Stimulated activated CD4-positive, alpha-beta T cell treated with anti-CD3 and anti-CD28 coated beads, Interleukin-1b, Interleukin-23, amount 100 ng/mL, for 4 hours (primary cell): ENCODE measurements at places on chromosomes 3 and 15.
A peak's percentile ranks its signal among the peaks of the same experiment; 100 is the strongest.

- no peak for DNase-seq
Measured at GRCh38 chr3:178436773-178437172, 99.5 kb upstream of the KCNMB2 start.

- DNase-seq: no peak
Measured at GRCh38 chr15:77347197-77347596, 72.7 kb downstream of the PEAK1 start.

GRCh38 chr3:57556459-57557084 lies 498 bp downstream of the PDE12 start:
- peak; percentile 18 for DNase-seq

DNA sequence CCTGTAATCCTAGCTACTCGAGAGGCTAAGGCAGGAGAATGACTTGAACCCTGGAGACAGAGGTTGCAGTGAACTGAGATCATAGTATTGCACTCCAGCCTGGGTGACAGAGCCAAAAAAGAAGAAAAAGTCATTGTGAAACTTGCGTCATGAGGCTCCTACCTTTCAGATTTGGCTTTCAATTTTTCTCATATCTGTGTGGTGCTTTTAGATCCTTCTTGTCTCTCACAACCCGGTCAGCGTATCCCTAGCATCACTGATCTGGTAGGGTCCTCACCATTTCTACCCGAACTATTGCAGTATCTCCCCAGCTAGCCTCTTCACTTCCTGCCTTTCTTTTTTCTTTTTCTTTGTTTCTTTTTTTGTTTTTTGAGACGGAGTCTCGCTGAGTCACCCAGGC lies 21.6 kb upstream of the GCNT3 start:
- no peak for DNase-seq

- no peak for DNase-seq
Measured at GRCh38 chr3:52383446-52383845, 61.5 kb downstream of the SEMA3G start.

GRCh38 chr3:177929310-177929709 lies 606.9 kb upstream of the KCNMB2 start:
- DNase-seq: no peak

DNA sequence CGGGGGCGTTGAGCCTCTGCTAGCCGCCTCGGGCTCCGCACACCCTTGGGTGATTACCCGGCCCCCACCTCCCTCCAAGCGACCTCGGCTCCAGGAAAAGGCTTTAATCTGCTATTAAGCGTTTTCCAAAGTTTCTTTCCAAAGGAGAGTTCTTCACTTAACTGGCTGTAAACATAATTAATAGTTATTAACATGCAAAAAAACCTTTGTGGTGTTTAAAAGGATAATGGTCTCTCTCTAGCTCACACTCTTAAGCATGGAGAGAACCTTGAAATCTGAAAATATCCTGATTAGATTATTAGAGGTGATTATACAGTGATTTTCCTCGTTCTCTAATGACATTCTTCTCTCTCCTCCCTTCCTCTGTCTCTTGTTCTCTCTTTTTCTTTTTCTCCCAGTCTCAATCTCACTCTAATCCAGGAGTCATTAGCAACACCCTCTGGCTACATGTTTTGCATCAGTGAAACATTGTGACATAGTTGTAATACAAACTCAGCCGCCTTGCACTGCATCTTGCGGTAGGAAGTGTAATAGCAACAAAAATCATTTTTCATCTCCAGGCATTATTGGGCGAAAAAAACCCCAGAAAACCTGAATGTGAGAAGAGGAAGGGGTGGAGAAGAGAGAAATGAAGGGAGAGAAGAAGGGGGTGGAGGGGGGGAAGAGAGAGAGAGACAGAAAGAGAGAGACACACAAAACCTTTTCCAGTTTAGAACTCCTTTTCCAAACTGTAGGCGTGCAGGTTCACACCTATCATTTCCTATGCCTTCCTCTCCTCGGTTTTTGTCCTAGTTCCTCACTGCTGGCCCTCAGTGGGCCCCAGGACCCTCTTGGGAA lies 24.4 kb downstream of the NR2F2 start:
- no peak for DNase-seq

DNA sequence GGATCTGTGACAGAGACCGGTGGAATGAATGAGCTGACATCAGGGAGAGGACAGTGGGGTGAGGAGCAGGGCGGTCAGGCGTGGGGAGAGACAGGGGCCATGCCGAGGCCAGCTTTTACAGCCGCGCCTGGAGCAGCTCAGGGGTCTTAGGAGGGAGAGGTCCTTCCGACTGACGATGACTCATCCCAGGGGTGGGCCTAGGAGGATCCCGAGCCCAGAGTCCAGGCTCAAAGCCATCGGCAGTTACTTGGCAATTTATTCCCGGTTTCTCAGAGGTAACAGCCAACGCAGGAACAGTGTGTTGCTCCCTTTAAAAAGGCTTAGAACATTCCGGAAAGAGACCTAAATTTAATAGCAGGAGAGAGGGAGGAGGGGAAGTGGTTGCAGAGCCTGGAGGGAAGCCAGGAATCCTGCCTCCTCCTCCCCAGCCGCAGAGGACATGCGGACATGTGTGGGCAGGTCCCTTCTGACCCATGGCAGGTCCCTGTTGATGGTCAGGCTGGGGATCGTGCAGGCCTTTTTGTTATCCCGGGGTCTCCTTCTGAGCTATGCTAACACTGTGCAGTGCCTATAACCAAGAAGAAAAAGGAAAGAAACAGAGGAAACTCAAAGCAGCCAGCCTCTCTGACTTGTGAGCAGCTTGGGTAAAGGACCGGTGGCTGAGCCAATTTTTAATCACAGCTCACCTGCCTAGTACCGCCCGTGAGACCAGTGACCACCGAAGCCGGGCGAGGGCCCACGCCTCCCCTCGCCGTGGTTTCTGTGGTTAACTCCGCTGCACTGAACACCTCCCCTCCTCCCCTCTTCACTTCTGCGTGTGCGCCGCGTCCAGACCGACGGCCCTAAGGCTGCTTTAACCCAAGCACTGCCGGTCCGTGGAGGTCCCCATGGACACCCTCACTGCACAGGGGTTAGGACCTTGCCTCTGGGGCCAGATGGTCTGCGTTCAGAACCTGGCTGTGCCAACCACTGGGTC lies 392.4 kb upstream of the PROK2 start:
- no peak for DNase-seq

DNA sequence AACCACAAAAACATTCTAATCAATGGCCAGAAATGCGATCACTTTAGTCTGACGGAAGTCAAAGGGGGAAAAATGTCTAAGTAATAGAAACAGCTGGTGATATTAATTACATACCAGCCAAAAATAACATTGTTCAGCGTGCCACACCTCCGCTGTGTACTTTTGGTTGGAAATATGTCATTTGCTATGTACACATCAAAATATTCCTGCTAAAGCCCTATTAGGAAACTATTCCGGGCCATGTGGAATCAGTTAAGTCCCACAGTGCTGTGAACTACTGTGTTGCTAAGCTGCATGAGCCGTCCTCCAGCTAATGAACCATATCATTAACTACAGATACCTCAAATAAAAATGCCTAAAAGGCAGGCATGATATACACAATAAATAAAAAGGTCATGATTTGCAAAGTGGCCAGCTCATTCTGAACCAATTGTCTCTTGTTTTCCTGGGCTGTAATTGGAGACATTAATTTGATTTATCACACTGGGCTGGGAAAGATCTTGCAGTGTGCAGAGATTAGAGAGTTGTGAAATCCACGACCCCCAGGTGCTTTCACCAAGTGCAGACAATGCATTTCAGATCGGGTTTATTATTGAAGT lies 200.5 kb upstream of the LRTM1 start:
- no peak for DNase-seq

DNA sequence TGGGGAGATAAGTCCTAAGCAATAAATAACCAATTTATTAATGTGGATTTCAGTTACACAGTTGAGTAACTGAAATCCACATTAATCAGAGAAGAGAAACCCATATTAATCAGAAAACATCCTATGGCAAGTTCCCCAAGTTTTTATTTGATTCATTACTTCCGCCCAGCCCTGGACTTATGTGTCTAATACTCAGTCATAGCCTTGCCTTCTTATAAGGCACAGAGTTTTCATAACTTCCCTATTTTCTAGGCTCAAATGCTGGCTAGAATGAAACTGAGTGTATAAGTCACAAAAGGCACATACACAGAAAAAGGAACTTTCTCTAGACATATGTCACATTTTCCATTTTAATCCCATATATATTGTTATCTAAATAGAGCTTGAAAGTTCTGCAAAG lies 28.8 kb downstream of the CD47 start:
- no peak for DNase-seq

GRCh38 chr3:96190024-96190616 lies 624.3 kb upstream of the EPHA6 start:
- DNase-seq: no peak

DNA sequence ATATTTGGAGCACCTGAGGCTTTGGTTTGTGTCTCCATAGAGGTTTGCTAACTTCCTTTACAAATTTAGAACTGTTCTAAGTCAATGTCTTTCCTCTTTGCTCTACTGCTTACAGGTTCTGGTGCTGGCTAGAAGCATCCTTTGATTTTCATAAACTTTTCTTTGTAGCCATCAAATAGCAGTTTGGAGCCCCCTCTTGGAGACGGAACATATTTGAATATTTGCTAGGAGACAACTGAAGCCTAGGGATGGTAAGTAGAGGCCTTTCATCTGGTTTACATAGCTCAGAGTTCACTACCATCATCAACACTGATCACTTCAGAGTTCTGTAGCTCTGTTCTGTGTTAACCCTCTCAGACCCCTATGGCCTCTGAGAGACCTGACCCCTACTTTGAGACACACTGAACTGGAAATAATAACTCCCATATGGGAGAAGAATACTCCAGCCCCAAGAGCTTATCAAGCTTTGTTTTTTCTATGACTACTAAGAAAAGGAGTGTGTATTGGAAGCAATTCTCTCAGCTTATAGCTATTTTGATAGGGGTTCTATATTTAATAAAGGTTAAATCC lies 420.4 kb downstream of the EPHA3 start:
- DNase-seq: no peak

DNA sequence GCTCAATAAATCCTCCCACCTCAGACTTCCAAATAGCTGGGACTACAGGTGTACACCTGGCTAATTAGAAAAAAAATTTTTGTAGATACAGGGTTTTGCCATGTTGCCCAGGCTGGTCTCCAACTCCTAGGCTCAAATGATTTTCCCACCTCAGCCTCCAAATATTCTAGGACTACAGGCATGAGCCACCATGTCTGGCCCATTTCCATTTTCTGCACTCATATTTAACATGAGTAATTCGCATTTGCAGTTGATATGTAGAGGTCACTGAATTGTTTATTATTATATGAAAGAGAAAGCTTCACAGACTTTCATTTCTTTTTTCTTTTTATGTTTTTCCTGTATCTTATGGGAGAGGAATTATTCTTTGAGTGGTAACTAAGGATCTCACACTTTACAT lies 492.7 kb downstream of the CNTN3 start:
- DNase-seq: no peak

- no peak for DNase-seq
Measured at GRCh38 chr15:65939901-65940617, 70.8 kb downstream of the RAB11A start.

DNA sequence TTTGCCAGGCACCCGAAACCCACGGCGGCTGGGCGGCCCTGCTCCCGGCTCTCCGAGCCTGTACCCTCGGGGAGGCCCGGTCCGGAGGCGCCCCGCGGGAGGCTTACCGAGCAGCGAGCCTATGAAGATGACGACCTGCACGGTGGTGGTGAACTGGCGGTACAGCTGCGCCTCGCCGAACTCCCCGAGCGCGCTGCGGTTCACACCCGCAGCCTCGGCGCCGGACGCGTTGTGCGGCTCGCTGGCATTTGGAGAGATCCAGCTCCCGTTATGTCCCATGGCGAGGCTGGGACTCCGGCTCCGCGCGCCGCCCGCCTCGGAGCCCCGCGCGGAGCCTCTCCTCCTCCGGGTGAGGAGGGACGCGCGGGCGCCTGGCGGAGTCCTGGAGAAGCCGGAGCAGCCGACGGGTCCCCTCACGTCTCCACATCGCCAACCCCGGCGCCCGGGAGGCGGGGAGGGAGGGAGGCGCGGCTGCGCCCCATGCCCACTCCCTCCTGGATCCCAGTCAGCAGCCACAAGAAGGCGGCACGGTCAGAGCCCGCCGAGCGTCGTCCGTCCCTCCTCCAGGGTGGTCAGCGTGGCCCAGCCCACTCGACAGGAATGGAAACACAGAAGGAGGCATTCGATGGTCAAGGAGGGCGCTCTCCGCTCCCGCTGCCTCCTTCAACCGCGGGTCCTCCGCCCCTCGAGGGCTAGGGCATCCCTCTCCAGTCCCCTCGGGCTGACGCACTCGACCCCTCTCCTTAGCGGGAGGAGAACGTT lies at the start of gene GPR176:
GPR176 (minus strand) TSS at position 519 of the 762 bp plus-strand sequence; CDS start at position 279, 240 bp downstream.
- DNase-seq: no peak

GRCh38 chr15:99426431-99427105 lies 139.2 kb upstream of the MEF2A start:
- no peak for DNase-seq

DNA sequence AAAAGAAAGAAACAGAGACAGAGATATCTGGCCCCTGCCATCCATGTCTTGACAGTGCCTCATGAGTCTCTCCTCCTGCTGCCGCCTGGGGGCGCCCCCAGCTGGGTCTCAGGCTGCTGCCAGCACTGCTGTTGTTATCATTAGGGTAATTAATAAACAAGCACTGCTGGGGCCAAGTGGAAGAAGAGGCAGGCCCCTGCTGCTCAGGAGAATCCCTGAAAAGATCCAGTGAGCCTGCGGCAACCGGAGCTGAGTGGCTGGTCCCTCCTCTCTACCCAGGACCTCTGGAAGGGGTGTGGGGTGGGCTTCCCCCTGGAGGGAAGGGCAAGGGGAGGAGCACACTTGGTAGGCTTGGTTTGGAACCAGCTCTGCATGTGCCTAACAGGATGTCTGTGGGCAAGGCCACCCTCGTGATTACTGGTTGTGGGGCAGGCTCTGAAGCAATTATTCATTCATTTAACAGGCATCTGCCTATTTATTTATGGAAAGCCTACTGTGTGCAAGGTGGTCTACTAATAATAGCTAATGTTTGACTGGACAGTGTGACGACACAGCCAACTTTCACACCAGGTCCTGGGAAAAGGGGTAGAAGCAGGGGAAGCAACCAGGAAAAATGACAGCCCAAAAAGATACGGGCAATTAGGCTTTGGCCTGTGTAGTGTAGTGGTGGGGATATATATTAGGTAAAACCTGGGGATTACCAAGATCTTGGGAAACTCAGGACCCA lies 1.2 kb upstream of the TYRO3 start:
- DNase-seq: peak; percentile 57

- DNase-seq: no peak
Measured at GRCh38 chr3:142947799-142948575, 15.5 kb downstream of the PAQR9 start.

- no peak for DNase-seq
Measured at GRCh38 chr3:184241447-184242296, 7.1 kb downstream of the ALG3 start.

- no peak for DNase-seq
Measured at GRCh38 chr3:73203633-73204032, 142.2 kb downstream of the EBLN2 start.
